Hippocampal formation (tissue), 2 donors: ENCODE measurements at places on chromosomes 1 and 21.

- DNase-seq = no peak
Observed at GRCh38 chr1:62325681-62326080, 6.4 kb upstream of the KANK4 start.

GRCh38 chr1:167627865-167628641 lies 2.0 kb upstream of the RCSD1 start:
- no peak for DNase-seq

- no peak for DNase-seq
Observed at GRCh38 chr1:15431571-15431948, 6.7 kb upstream of the CTRC start.

DNA sequence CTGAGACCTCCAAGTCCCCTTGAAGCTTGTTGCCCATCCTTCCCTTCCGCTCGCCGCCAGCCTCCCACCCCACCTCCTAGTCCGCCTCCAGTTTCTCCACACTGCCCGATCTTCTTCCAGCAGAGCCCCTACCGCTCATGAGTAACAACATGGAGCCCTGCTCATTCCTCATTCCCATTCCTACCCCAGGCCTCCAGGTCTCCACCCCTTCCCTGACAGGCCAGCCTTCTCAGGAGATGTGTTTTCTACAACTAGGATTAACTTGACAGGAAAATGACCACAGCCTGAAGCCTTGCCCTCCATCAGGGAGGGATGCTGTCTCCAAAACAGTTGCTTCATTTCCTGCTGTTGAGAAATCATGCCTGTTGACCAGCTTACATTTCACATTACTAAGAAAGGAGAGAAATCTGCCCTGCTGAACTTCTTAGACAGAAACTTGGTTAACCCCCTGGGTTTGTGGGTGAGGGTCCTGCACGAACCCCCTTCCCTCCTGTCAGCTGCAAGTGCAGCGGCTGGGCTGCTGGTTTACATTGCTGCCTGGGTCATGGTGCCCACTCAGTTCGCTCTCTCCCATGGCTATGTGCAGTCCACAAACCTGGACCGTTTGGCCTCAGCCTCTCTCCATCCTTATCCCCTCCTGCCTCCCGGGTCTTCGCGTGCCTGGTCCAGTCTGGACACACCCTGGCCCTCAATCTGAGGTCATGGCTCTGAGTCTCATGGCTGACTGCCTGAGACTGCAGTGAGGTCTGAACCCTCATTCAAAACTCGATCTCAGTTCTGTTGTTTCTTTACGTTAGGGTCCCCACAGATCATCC lies 16.1 kb upstream of the CHI3L1 start:
- DNase-seq = peak; percentile 13

- no peak for DNase-seq
Observed at GRCh38 chr1:220954321-220955075, 75.3 kb downstream of the HLX start.
